ENCODE measurements at places on chromosomes 2 and 18. TPM values are rescaled to one million over a fixed set of nuclear protein-coding genes. Genes with fewer than 3 reads are reported as not detected.
A peak's percentile ranks its signal among the peaks of the same experiment; 100 is the strongest.

GRCh38 chr2:46430413-46430812, 49.0 kb upstream of the TMEM247 start:
- no peak for DNase-seq

GRCh38 chr2:2850218-2850755, 519.2 kb upstream of the MYT1L start:
- no peak for DNase-seq

GRCh38 chr2:27854229-27854862, 35.8 kb downstream of the RBKS start:
- no peak for DNase-seq

- no peak for DNase-seq
These were observed 476.3 kb downstream of the SOX11 start for GRCh38 chr2:6168485-6168884.

- DNase-seq = peak; percentile 77
These were observed 968.5 kb downstream of the BCL11A start for GRCh38 chr2:59584958-59585357.

Gene PFN4
- total RNA-seq = 0.28 TPM

GRCh38 chr2:28173377-28173776, 219.3 kb upstream of the FOSL2 start:
- no peak for DNase-seq

DNA sequence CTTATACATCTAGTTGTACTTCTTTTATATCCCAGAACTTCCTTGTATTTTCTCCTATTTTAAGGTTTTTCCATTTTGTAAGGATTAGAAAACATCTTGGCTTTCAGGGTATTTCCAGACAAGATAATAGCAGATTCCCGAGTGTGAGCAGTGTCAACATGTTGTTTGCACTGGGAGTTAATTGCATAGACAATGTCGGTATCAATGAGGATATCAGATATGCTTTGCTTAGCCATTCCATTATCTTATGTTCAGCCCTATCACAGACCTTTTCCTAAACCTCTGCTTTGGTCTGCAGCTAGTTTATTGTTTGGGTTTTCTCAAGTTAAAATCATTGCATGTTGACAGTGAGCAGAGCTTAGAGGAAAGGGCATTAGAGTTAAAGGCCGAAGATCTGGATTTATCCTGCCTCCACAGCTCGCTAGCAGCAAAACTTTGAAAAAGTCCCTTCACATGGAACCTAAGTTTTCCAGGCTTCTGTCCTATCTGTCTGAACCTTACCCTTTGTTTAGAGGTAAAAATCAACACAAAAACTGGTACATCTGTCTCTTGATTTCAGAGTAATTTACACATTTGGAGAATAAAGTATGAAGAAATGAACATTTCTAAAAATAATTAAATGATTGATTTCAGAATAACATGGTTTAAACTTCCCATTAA, 355.4 kb downstream of the KIAA1328 start:
- no peak for DNase-seq

- DNase-seq = no peak
These were observed 161.6 kb downstream of the TMEM18 start for GRCh38 chr2:515441-516127.

- DNase-seq = no peak
These were observed 11.7 kb downstream of the EMX1 start for GRCh38 chr2:72929010-72929409.

Gene COL4A4
- 3.1 TPM for total RNA-seq

DNA sequence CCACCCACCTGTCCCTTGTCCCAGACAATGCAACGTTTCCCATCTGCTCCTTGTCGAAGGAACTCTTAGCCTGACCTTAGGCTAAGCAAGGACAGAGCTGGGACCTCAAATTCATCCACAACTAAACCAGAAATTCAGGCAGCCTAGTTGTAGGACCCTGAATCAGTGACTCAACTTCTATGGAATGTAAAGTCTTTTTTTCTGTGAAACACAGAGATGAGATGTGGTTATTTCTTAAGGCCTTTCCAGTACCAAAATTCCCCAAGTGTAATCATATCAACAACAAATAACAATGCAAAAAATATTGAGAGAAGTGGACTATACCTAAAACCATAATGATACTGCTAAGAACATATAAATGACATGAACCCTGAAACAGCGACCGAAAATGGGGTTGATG, 46.7 kb downstream of the EN1 start:
- no peak for DNase-seq

- peak; percentile 14 for DNase-seq
These were observed 107.4 kb upstream of the LRRTM4 start for GRCh38 chr2:77629539-77629938.

Gene RUFY4
- total RNA-seq = 0.04 TPM

Gene POTEJ
- not detected for total RNA-seq

DNA sequence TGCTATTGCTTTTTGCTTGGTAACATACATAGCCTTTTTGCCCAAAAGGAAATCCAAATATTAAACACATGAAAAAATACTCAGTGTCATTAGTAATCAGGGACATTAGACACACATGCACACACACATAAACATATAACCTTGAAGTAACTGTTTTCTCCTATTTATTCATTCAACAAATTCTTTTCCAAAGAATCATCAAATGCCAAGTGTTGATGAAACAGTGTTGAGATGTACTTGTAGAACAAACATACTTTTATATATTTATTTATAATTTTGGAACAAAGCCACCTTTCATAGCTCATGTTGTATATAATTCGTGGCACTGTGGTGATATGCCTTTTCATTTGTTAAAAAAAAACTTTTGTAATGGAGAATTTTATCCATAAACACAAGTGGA, 81.0 kb downstream of the APLF start:
- no peak for DNase-seq

- no peak for DNase-seq
These were observed 5.2 kb downstream of the CHRNG start for GRCh38 chr2:232544674-232545073.

DNA sequence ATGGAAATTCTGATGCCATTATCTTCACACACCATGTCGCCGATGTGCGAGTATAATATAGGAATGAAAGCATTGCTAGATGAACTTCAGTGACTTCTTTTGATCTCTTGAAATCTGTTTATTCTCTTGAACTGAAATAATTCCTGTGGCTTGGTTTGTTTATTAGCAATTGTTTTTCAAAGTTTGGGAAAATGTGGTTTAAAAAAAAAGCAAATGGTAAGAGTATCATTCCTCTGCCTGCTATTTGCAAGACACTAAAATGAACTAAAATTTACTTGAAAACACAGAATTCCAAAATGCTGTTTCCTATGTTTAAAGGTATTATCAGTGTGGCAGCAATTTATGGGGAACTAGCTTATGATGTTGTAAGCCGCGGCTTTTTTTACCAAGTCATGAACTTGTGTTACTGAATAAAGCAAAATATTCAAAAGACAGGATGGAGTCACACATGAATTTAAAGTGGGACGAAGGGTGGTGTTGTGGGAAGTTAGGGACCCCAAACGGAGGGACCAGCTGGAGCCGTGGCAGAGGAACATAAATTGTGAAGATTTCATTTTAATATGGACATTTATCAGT, 96.4 kb downstream of the COLEC12 start:
- no peak for DNase-seq

- no peak for DNase-seq
These were observed 3.1 kb upstream of the ARID5A start for GRCh38 chr2:96533292-96534073.

Gene RAX
- 0.03 TPM for total RNA-seq

DNA sequence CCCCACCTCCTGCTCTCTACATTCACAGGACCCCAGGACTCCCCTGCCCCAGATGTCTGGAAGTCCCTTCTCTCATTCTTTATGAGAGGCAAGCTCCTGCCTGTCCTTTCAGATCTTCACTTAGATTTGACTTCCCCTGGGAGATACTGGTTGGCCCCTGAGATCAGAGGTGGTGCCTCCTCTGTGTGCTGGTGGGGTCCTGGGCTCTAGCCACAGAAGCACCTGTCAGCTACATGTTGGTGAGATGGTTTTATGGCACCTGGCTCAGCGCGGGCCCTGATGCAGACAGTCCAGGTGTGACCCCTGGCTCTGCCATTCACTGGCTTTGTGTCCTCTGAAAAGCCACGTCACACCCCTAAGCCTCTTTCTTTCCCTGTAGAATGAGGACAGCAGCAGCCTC, 369.6 kb upstream of the ID2 start:
- no peak for DNase-seq

DNA sequence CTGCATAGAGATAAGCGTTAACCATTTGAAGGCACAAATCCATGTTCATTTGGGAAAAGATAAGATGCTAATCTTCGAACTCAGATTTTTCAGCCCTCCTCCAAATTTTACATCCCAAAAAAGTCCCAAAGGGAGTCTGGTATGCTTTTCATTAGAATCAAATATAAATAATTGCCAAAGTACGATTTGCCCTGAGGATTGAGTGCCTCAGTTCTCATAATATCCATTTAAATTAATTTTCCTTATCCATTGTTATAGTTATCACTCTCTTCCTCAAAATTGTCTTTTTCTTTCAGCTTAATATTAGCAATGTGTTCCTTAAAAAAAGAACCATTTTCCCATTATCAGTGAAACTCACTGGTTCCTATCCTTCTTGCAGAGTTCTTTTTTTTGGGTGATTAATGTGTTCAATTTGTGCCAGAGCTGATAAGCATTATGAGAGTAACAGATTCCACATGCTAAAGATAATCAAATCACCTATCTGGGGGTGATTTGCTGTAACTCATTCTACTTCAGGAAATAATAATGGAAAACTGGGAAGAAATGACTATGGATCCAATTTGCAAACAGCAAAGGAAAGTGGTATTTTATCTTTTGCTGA, 686 bp downstream of the HNMT start:
- no peak for DNase-seq

DNA sequence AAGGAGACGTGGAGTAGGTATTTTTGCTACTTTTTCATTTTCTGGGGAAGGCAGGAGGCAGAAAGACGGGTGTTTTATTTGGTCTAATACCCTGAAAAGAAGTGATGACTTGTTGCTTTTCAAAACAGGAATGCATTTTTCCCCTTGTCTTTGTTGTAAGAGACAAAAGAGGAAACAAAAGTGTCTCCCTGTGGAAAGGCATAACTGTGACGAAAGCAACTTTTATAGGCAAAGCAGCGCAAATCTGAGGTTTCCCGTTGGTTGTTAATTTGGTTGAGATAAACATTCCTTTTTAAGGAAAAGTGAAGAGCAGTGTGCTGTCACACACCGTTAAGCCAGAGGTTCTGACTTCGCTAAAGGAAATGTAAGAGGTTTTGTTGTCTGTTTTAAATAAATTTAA, 3.4 kb downstream of the FZD7 start:
- DNase-seq = no peak

Gene KCNJ3
- 0.28 TPM for total RNA-seq

DNA sequence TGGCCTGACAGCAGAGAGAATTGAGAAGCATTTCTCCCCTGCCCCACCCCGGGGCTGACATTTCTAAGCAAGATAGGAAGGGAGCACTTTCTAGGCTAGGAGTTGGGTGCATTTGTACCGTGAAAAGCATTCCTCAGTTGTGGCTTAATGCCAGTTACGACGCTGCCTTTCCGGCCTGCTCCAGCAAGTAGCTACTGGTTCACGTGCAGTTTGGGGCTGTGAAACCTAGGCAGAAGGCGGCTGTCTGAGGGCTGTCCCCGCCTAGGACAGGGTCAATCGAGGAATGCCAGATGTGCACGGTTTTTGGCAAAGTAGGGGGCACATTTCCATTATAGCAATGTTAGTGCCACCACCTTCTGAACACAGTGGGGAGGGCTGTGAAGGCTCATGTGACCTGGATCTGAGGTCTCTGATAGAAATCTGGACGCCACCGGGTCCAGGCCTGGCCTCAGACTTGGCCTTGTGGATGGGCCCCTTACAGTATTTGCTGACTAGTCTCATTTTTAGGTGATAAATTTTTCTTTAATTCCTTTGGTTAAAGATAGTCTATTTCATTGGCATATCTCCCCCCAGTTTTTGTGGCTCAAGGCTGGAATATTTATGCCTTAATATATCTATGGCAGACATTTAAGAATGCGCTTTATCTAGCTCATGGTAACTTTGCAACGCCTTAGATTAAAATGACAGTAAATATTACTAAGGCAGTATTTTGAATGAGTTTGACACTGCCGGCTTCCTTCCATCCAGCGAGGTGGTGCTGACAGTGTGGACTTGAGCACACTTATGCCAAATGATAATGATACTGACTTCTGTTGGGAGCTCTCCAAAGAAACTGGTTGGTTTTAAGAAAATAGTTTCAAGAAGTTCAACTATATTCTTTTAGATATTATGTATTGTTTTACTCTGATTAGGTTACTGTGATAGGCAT, 78.7 kb downstream of the LPIN1 start:
- no peak for DNase-seq

DNA sequence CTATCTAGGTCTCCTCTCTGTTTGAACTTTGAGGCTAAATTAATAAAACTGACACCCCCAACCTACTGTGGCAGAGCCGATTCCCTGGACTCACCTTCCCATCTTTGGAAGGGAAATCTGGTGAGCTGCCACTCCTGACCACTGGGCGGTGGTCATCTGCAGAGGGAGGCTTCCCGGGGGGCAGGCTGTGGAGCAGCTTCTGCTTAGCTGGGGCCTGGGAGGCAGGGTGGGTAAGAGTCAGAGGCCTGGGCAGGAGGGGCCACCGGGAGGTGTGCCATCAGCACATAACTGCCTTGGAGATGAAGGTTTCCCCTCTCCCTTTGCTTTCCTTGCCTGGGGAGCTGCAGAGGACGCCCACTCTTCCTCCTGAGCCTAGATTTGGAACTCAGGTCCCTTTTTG, 2.3 kb upstream of the NPPC start:
- peak; percentile 47 for DNase-seq

Gene VWC2L
- total RNA-seq = not detected

Gene PTGR3
- total RNA-seq = 1.5 TPM

GRCh38 chr2:239436669-239437335, 36.0 kb upstream of the HDAC4 start:
- DNase-seq = no peak

- no peak for DNase-seq
These were observed 16.9 kb upstream of the KIF1A start for GRCh38 chr2:240836781-240837467.

GRCh38 chr2:70871398-70872211, 36.0 kb upstream of the CD207 start:
- DNase-seq = peak; percentile 89

Gene BMP10
- not detected for total RNA-seq

DNA sequence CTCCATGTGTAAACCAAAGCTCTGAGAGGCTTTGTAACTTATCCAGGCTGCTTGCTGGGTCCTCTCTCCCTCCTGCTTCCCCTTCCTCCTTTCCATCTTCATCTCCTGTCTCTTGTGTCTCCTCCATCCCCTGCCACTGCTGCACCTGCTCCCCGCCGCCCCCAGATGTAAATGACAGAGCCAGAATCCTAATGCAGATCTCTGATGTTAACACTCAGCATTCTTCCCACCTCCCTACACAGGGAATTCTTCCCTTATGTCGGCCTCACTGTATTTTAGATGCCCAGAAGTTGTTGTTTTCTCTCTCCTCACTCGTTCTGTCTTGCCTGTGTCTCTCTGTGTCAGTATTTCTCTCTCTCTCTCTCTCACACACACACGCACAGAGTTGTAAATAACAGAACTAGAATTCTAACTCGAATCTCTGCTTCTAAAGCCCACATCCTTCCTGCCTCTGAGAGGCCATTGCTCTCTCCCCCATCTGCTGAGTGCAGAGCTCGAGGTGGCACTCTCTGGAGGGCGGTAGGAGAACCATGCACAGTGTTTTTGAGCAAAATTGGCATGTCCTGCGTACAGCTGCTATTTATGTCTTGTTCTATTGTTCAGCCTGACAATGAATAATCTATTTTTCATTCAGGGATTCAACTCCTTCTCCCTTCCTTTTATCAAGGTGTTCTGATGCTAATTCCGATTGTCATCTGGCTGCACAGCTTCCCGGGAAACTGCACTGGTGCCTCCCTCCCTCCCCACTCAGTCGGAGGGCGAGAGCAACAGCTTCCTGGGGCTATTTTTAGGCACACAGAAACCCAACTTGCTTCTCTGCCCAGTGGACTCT, 219.9 kb downstream of the SH3RF3 start:
- no peak for DNase-seq

GRCh38 chr2:163723348-163723747, 12.5 kb downstream of the FIGN start:
- no peak for DNase-seq

Measured in GM23338 (cell line).